ENCODE measurements at places on chromosomes 3 and 15. TPM values are rescaled to one million over a fixed set of nuclear protein-coding genes. Genes with fewer than 3 reads are reported as not detected.

NR2F2 gene
- total RNA-seq: 21.0 TPM

GOLGA8N gene
- 11.1 TPM for total RNA-seq

HDC gene
- total RNA-seq: 0.14 TPM

SERINC4 gene
- total RNA-seq: not detected

TMEM43 gene
- total RNA-seq: 52.4 TPM

LMAN1L gene
- total RNA-seq: not detected

HEG1 gene
- 97.3 TPM for total RNA-seq

SCG3 gene
- total RNA-seq: 3.6 TPM

C3orf20 gene
- not detected for total RNA-seq

PSMD6 gene
- total RNA-seq: 18.3 TPM

CX3CR1 gene
- not detected for total RNA-seq

RARB gene
- total RNA-seq: not detected

PTPRG gene
- 83.4 TPM for total RNA-seq

MTHFS gene
- total RNA-seq: 28.7 TPM

CPNE9 gene
- total RNA-seq: not detected

ATP2B2 gene
- not detected for total RNA-seq

PLCH1 gene
- 8.2 TPM for total RNA-seq

ACAN gene
- total RNA-seq: not detected

CHST14 gene
- total RNA-seq: 2.9 TPM

MKRN3 gene
- total RNA-seq: not detected

RAB6B gene
- total RNA-seq: 1.2 TPM

PLS1 gene
- total RNA-seq: 344 TPM

GP9 gene
- 1.2 TPM for total RNA-seq

KCNAB1 gene
- total RNA-seq: 0.20 TPM

KLF15 gene
- total RNA-seq: 4.0 TPM

TM4SF18 gene
- total RNA-seq: not detected

PIK3CB gene
- 83.4 TPM for total RNA-seq
